Mesenchymal stem cell (in vitro differentiated cells and primary cell): ENCODE measurements at places on chromosomes 7 and 10.

- peak; percentile 27 for DNase-seq
- peaks cover 38% of the 10 kb centered on the region for H3K4me1 ChIP-seq
- no peak overlapping the region for H3K4me3 ChIP-seq
- no peaks in the 10 kb centered on the region for H3K36me3 ChIP-seq
- H3K27me3 ChIP-seq: peaks cover 63% of the 10 kb centered on the region
Measured at GRCh38 chr10:132788180-132788830, 2.4 kb upstream of the NKX6-2 start.

DNA sequence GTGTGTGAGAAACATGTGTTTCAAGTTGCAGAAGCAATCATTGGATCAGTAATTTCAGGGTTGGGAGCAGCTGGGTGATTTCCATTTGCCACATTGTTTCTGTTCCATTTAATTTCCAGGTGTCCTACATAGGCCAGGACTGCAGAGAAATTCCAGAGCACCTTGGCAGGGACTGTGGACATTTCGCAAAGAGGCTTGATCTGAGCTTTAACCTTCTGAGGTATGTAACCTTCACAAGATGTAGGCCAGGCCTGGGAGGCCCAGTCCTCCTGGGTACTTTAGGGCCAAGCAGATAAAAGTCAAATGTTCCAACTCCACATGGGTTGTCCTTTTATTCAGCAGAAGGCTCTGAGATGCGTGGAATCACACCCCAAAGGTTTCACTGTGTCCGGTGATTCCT lies 6.9 kb downstream of the LRMDA start:
- no peak overlapping the region for H3K27ac ChIP-seq
- no peaks in the 10 kb centered on the region for H3K27me3 ChIP-seq
- H3K4me3 ChIP-seq: no peak overlapping the region
- no peaks in the 10 kb centered on the region for H3K4me1 ChIP-seq

DNA sequence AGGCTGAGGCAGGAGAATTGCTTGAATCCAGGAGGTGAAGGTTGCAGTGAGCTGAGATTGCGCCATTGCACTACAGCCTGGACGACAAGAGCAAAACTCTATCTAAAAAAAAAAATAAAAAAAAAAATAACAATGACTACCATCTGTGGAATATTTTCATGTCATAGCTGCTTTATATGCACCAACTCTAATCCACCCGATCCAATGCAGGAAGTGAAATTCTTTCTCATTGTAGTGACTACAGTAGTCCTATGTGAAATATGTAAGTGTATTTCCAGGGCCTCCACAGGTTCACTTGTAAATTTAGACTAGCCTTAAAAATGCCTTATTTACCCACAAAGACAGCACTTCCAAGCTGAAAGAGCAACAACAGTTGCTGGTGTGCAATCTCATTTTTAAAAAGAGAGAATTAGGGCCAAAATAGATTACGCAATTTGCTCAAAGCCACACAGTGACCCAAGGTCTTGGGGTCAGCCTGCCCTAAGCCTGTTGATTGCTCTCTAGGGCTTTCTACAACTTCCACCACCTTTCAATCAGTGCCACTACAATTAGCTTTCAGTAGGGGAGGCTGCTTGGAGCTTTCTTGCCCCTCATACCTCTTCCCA lies 25.8 kb upstream of the EGFR start:
- no peak overlapping the region for H3K27ac ChIP-seq
- DNase-seq: no peak
- peaks cover 2% of the 10 kb centered on the region for H3K4me1 ChIP-seq

DNA sequence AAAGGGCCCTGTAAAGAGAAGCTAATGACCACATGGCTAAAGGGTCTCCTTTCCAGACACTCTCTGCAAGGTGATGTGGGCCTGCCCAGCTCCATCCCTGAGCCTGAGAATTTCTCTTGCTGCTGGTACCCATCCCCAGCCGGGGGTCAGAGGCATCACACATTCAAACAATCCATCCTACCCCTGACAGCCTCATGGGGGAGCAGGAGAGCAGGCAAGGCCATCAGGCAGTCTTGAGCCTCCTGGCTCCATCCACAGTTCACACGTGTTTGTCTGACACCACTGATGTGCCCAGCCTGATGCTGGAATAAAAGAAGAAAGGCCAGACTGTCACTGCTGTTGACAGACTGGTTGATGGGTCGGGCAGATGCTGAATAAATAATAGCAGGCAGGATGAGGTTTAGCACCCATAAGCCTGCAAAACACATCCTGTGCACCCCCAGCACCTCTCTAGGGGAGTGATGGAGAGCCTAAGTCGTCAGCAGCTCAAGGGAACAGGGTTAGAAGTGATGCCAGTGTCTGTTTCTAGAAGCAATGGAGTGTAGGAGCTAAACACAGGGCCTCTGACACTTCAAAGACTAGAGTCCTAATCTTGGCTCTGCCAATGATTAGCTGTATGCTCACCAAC lies 43.5 kb downstream of the TLL2 start:
- H3K4me1 ChIP-seq: peaks cover 4% of the 10 kb centered on the region
- H3K27ac ChIP-seq: no peak overlapping the region
- no peak overlapping the region for H3K4me3 ChIP-seq

- H3K27me3 ChIP-seq: peaks cover 34% of the 10 kb centered on the region
- no peak overlapping the region for H3K27ac ChIP-seq
- no peak overlapping the region for H3K4me3 ChIP-seq
- no peaks in the 10 kb centered on the region for H3K4me1 ChIP-seq
- DNase-seq: no peak
Measured at GRCh38 chr7:26117970-26118369, 34.0 kb upstream of the NFE2L3 start.

- DNase-seq: no peak
- H3K36me3 ChIP-seq: no peaks in the 10 kb centered on the region
- H3K27me3 ChIP-seq: peaks cover 7% of the 10 kb centered on the region
- peaks cover 9% of the 10 kb centered on the region for H3K4me1 ChIP-seq
Measured at GRCh38 chr10:129024046-129024445, 443.0 kb upstream of the MGMT start.

- peak overlapping the region; percentile 97 for H3K27ac ChIP-seq
- H3K27me3 ChIP-seq: peaks cover 7% of the 10 kb centered on the region
- H3K4me3 ChIP-seq: no peak overlapping the region
- peak; percentile 30 for DNase-seq
- H3K36me3 ChIP-seq: no peaks in the 10 kb centered on the region
Measured at GRCh38 chr7:2517678-2518507, 1.7 kb upstream of the LFNG start.

GRCh38 chr10:34996843-34997242 lies 93.3 kb downstream of the CUL2 start:
- peak; percentile 40 for DNase-seq
- no peaks in the 10 kb centered on the region for H3K27me3 ChIP-seq
- no peak overlapping the region for H3K27ac ChIP-seq
- no peaks in the 10 kb centered on the region for H3K36me3 ChIP-seq

- DNase-seq: no peak
- no peaks in the 10 kb centered on the region for H3K4me1 ChIP-seq
- H3K4me3 ChIP-seq: no peak overlapping the region
- H3K27me3 ChIP-seq: no peaks in the 10 kb centered on the region
- H3K27ac ChIP-seq: no peak overlapping the region
Measured at GRCh38 chr7:88015309-88015708, 81.3 kb downstream of the ADAM22 start.

GRCh38 chr10:110481919-110482318 lies 15.8 kb upstream of the DUSP5 start:
- H3K27me3 ChIP-seq: no peaks in the 10 kb centered on the region
- H3K27ac ChIP-seq: no peak overlapping the region
- H3K4me1 ChIP-seq: peaks cover 4% of the 10 kb centered on the region

DNA sequence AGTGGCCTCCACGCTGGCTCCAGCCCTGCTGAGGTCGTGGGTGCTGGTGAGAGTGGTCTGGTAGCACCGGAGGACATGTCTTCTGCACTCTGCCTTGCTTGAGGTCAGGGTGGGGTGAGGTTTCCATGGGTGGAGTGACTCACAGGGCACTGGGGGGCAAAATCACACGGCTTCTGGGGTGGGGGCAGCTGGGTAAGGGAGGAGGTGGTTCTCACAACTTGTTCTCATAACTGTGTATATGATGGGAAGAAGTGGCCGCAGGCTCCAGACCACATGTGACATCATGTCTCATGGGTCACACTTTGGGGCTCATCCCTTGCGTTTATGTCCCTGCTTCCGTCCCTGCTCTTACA lies 884 bp upstream of the PRF1 start:
- H3K4me3 ChIP-seq: no peak overlapping the region
- DNase-seq: no peak
- H3K27ac ChIP-seq: no peak overlapping the region
- H3K27me3 ChIP-seq: no peaks in the 10 kb centered on the region
- H3K4me1 ChIP-seq: peaks cover 2% of the 10 kb centered on the region

- DNase-seq: no peak
- no peaks in the 10 kb centered on the region for H3K27me3 ChIP-seq
- no peaks in the 10 kb centered on the region for H3K36me3 ChIP-seq
- no peak overlapping the region for H3K4me3 ChIP-seq
- H3K27ac ChIP-seq: no peak overlapping the region
Measured at GRCh38 chr7:124775422-124775821, 9.8 kb upstream of the GPR37 start.

GRCh38 chr7:132112657-132113056 lies 463.6 kb downstream of the PLXNA4 start:
- no peak for DNase-seq
- H3K4me1 ChIP-seq: peaks cover 2% of the 10 kb centered on the region
- no peak overlapping the region for H3K4me3 ChIP-seq
- no peak overlapping the region for H3K27ac ChIP-seq
- no peaks in the 10 kb centered on the region for H3K36me3 ChIP-seq

DNA sequence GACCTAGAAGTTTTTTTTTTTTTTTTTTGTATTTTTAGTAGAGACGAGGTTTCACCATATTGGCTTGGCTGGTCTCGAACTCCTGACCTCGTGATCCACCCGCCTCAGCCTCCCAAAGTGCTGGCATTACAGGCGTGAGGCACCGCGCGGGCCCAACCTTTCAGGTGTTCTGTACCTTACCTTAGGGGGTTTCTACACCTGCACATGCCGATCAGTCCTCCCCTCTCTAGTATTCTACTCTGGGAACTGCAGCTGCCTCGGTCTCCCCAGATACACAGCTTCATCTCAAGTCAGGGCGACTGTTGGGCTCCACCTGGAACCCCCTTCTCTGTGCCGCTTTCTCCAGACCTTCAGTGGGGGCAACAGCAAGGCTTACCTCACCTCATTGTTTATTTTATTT lies 79.9 kb downstream of the TACC2 start:
- no peak overlapping the region for H3K27ac ChIP-seq
- no peak for DNase-seq
- H3K4me3 ChIP-seq: no peak overlapping the region

DNA sequence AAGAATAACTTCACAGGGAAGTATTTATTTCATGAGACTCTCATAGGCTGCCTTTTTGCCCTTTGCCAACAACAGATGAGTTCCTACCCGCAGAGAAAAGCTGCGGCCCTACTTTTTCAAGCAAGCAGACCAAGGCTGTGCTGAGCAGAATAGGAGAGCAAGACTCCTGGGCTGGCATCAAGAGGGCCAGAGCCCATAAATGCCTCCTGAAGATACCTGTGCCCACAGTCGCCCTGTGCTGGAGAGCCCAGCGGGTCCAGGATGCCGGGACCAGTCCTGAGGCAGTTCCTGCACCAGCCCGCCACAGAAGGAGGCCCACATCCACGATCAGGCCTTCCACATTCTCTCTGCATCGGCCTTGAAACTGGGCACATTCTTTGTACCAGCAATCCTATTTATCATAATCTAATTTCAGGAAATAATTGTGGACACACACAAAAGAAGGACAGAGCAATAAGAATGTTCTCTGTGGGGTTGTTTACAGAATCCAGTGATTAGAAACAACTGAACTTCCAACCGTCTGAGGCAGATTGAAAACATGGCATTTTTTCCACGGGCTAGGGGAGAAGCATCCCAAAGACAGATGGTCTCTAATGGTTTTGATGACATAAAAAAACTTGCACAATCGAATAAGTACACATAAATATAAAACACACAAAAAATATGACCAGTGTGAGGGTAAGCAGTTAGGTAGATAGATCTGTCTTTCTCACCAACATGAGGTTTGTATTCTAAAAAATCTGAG lies 95.6 kb downstream of the CPXM2 start:
- no peak for DNase-seq
- peaks cover 26% of the 10 kb centered on the region for H3K36me3 ChIP-seq
- no peak overlapping the region for H3K27ac ChIP-seq
- no peaks in the 10 kb centered on the region for H3K4me1 ChIP-seq

DNA sequence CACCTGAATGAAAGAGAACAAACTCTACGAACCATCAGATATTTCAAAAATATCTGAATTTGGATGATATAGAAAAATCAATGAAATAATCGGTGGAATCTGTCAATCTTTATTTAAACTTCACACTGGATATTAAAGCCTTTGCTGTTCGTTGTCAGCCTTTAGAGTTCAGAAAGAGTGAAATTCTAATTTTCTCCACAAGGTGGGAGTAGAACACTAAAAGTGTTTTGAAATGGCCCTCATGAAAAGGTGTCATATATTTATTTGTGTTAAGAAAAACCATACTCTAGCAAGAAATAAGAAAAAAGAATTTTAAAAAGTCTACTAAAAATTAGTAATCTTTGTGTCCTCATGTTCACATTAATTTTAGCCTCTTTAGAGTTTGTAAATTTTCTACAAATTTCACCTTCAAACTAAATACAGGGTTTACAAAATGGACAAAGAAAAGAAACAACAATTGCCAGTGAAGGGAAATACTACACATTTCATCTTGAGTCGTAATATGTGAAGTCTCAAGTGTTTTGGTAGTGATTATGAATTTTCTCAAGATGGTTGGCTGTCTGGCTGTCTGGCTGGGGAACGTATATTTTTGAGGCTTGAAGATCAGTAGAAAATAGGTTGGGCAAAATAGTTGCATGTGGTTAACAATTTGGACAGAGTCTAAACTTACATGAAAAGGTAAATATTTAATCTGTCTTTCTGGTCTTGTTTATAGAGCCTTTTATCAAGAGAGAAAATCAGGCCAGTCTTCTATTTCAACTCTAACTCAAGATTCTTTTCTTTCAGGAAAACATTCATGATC lies 43.7 kb downstream of the DNAJB9 start:
- H3K27ac ChIP-seq: no peak overlapping the region
- no peaks in the 10 kb centered on the region for H3K4me1 ChIP-seq
- no peak overlapping the region for H3K4me3 ChIP-seq

DNA sequence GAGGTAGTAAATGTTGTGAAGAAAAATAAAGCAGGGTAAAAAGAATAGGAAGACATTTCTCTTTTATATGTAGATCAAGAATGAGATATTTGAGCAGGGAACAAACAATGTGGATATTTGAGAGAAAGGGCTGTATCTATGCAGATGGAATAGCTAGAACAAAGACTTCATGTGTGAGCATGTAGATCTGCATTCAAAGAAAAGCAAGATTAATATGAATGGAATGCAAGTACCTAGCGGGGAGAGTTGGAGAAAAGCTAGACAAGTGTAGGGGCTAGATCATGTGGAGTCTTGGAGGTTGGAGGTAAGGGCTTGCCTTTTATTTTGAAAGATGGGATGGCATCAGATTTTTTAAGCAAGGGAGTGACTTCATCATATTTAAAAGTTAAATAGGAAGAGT lies 27.1 kb downstream of the SHOC2 start:
- no peak overlapping the region for H3K4me3 ChIP-seq
- H3K4me1 ChIP-seq: peaks cover 3% of the 10 kb centered on the region
- peaks cover 3% of the 10 kb centered on the region for H3K36me3 ChIP-seq
- H3K27ac ChIP-seq: no peak overlapping the region
- no peaks in the 10 kb centered on the region for H3K27me3 ChIP-seq
